ENCODE measurements at places on chromosomes 5 and 9.

- no peak for DNase-seq
These were observed 1217.3 kb downstream of the MAT2B start for GRCh38 chr5:164722702-164723101.

DNA sequence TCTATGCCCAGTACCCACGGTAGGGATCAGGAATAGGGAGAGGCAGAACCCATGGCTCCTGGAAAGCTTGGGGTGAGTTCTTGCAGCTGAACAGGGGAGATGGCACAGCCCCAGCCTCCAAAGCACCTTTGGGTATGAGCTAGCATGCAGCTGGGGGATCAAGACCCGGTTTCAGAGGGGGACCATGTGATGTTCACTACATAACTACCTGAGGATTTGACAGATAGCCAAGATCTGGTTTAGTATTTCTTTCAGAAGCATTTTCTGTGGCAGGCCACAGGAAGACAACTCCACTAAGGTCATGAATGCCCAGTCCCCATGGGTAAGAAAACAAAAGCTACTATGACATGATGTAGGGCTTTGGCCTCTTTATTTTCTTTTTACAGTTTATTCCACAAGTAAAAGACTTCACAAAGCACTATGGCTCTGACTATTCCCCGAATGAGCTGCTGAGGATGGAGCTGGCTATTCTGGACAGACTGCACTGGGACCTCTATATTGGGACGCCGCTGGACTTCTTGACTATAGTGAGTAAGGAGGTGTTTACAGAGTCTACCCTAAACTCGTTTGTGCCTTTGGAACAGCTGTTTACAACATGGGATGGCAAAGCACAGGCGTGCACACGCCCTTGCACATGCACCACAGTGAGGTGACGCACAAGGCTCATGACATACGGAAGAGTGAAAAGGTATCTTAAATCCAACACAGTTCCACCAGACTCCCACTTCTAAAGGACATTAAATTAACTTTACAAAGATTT lies 3.4 kb downstream of the CCNI2 start:
- no peak for DNase-seq

DNA sequence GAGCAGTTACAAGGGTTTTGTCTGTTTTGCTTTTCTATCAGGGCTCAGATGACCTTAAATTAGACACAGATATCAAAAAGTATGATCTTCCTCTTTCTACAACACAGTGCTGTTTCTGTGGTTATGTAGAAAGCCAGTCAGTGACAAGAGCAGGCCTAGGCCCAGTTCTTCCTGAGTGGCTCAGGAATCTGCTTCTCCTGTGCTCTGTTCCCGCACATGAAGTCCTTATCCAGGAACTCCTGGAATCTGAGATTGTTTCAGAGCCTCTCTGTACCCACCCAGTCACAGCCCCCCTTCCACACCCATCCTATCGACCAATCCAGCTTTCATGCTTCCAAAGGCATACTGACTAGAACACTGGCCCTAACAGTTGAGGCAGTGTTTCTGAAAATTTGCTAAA lies 40.4 kb upstream of the SMU1 start:
- no peak for DNase-seq

DNA sequence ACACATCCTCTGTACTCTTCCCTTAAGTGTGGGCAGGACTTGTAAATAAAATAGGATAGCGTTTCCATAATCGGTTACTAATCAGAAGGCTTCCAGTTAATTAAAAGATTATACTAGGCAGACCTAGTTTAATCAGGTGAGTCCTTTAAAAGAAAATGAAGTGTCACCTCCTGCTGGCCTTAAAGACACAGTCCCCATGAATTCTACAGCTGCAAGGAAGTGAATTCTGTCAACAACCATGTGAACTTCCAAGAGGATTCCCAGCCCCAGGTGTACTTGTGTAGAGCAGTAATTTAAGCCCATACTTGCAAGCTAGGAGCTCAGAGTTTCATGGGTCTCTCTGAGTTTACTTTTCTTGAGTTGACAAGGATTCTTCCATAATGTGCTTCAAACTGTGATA lies 918.3 kb downstream of the DTWD2 start:
- no peak for DNase-seq

GRCh38 chr5:169906745-169907649 lies 73.3 kb downstream of the INSYN2B start:
- no peak for DNase-seq

GRCh38 chr5:15796557-15796956 lies 296.6 kb downstream of the FBXL7 start:
- no peak for DNase-seq

DNA sequence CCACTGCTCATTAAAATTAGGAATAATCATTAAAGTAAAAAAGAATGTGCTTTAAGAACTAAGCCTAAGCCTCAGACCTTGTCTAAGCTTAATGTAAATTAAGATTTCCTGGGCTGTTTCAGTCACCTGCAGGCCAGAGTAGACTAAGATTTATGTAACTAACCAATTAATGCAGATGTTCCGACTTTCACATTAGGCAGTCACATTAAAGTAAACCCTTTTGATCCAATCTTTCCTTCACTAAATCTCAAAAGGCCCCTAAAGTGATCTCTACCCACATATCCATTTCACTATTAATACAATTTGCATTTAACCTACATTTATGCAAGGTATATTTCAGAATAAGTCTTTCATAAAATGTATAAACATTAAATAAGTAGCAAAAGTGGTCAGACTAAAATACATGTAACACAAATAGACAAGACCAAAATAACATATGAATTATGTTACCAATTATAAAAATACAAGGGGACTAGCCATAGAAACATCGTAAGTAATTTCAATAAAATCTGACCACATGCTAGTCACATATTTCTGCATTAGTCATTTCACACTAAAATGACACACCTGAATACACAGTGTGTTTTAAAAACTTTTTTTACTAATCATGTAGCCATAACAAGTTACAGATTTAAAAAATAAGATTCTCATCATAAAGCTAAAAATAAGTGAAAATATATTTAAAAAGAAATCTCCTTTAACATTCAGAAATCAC lies 7.7 kb downstream of the NR3C1 start:
- DNase-seq = no peak

GRCh38 chr5:67793418-67793817 lies 422.1 kb upstream of the PIK3R1 start:
- no peak for DNase-seq

DNA sequence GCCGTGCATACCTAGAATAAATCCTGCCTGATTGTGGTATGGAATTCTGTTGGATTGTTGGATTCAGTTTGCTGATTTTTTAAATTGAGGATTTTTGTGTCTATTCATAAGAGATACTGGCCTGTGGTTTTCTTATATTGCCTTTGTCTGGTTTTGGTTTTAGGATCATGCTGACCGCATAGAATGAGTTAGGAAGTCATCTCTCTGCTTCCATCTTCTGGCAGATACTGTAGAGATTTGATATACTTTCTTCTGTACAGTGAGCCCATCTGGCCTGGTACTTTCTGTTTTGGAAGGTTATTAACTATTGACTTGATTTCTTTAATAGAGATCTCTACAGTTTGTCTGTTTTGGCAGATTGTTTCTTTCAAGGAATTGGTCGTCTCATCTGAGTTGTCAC lies 14.7 kb downstream of the CEP72 start:
- no peak for DNase-seq

DNA sequence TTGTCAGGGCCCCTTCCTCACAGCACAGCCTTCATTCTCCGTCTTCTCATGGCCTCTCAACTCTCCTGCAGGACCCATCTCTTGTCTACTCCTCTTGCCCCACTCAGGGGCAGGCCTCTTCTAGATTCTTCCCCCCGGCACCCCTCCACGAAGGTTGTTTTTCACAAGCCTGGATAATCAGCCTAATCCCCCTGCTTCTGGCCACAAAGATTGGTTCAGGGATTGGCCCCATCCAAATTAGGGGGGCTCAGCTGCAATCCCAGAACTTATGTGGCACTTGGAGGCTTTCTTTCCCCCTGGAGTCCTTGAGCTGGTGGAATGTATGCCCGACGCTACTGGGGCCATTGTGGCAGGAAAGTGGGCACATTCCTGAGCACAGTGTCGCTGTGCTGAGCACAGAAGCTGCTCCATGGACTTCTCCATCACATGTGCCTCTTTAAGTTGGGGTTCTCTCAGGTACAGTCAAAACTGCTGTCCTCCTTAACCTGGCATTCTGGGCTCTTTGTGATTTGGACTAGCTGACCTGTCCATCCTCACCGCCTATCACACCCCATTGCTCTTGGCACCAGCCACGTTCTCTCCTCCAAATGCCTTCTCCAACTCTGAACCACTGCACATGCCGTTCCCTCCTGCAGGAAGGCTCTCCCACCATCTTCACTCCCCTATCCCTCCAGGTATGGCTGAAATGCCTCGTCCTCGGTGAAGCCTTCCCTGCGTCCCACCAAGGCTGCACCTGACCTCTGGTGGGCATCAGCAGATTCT lies 66.8 kb upstream of the RNF130 start:
- DNase-seq = no peak

DNA sequence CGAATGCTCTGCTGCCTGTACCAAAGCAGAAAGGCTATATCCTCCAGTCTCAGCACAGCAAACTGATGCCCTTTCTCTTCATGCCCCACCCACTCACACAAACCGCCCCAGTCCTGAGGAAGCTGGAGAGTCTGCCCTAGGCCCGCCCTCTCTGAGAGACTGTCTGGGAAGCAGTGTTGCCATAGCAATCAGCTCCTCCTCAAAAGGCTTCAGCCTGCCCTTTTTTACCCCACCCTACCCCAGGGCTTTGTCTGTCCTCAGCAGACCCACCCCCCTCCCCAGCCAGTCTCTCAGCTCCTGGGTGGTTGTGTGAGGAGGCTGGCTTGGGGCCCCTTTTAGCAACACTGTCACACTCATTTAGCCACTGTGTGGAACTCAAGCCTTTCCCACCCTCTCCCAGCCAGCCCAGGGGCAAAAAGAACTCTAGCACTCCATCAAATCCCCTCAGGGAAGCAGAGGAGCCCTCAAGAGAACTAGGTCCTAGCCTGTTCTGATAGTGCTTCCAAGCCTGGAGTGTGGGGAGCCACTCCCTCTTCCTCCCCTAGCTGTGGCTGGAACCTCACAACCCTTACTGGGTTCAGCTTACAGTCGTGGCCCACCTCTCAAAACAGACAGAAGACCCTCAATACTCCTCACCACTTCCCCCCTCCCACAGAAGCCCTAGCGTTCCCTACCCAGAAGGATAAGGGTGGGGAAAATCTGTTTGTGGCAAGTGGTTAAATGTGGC lies 1.4 kb downstream of the ATOSB start:
- peak; percentile 96 for DNase-seq

- no peak for DNase-seq
These were observed 107.8 kb upstream of the ADAMTSL1 start for GRCh38 chr9:18366184-18366583.

GRCh38 chr5:35136386-35136785 lies 88.6 kb upstream of the AGXT2 start:
- peak; percentile 84 for DNase-seq

DNA sequence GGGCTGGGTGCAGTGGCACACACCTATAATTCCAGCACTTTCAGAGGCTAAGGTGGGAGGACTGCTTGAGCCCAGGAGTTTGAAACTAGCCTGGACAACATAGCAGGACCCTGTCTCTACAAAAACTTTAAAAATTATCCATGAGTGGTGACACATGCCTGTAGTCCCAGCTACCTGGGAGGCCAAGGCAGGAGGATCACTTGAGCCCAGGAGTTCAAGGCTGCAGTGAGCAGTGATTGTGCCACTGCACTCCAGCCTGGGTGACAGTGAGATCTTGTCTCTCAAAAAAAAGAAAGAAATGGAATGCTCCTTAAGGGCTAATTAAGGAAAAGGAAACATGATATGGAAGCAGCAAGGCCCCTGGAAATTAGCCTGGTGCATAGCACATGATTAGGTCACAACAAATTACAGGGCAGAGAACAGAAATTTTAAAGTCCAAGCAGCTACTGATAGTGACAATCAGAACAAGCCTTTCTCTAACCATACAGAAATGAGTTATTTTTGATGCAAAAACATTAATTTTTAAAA lies 19.5 kb downstream of the ANKH start:
- DNase-seq = no peak

GRCh38 chr9:89751079-89751825 lies 146.4 kb downstream of the GADD45G start:
- no peak for DNase-seq

- DNase-seq = no peak
These were observed 914.4 kb upstream of the SEMA6A start for GRCh38 chr5:117488976-117489500.

DNA sequence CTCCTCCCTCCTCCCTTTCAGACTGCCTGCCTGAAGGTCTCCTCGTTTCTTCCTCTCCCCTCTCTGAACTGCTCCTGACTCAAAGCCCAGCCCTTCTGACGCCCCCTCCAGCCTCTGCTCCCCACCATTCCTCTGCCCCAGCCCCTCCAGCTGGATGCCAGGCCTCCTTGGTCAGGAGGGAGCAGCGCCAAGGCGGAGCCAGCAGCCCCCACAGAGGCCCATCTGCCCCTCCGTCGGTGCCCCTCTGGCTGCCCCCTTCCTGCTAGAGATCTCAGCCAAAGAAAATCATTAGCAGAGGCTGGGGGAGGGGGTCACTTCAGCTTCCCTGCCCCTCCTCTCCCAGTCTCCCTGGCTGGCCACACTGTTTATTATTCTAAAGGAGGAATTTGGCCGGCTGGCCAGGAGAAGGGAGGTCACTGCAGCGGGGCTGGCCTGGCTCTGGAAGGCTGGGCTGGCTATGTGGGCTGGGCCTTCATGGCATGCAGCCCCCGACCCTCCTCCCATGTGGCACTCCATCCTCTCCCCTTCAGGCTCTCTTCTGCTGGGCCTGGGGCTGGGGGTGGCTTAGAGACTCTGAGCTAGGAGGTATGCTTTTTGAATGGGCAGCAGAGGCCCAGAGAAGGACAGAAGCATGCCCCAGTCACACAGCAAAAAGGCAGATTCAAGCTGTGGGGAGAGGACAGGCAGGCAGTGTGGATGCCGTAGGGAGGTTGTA lies 16.9 kb downstream of the PDGFRB start:
- peak; percentile 86 for DNase-seq

GRCh38 chr5:147216552-147217154 lies 18.2 kb upstream of the STK32A start:
- no peak for DNase-seq

DNA sequence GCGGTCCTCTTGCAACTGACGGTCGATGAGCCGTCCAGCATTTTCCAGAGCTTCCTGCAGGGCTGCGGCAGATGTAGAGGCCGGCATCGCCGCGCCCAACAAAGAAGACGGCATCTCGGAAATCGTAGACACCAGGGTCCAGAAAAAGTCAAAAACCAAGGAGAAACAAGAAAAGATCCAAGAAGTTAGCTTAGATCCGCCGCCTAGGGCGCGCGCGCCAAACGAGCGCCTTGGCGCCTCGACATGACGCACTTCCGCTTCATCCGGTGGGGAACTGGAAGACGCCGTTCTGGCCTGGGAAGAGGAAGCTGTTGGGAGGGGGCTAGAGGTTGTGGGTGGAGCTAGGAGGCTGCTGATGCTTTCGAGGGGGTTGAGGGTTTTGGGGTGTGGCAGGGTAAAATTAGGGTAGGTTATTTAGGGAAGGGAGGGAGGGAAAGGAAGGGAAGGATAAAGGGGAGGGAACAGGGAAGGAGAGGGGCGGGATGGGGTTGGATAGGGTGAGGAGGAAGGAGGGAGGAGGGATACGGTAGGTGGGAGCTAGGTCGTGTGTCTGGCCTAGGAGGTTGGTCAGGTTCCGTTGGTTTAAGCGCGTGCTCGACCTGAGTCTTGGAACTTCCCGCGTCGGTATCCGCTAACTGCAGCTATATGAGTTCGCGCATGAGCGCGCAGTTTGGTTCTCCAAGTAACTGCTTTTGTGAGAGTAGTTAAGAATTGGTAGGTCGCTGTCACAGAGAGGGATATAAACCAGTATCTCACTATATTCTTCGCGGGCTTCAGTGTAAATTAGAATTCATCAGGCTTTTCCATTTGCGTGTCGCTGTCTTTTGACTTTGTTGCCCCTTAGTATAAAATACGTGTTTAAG lies at the start of gene NUP155:
NUP155 (minus strand) TSS at position 243 of the 863 bp plus-strand sequence; CDS start at position 114, 129 bp downstream.
- peak; percentile 97 for DNase-seq
